Activated CD4-positive, CD25-positive, alpha-beta regulatory T cell treated with anti-CD3 and anti-CD28 coated beads, Interleukin-2, amount 50 U/mL, for 24 hours (primary cell): ENCODE measurements at places on chromosomes 7 and 10.

DNA sequence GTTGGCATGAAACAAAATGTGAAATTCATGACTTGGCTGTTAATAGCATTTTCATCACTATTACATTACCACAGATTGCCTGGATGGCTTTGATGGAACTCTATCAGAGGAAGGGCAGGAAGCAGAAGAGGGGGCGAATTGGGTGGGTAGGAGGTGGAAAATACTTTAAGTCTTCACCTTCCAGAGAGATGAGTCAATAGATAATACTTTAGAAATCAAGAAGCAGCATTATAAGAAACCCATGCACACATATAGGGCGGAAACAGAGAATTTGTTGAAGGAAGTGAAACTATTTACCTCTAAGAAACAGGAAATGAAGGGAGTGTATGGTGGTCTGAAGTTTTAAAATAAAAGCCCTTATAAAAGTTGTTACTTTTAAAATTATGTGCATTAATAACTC, 152.1 kb upstream of the TARP start:
- ATAC-seq, result peak; percentile 17

DNA sequence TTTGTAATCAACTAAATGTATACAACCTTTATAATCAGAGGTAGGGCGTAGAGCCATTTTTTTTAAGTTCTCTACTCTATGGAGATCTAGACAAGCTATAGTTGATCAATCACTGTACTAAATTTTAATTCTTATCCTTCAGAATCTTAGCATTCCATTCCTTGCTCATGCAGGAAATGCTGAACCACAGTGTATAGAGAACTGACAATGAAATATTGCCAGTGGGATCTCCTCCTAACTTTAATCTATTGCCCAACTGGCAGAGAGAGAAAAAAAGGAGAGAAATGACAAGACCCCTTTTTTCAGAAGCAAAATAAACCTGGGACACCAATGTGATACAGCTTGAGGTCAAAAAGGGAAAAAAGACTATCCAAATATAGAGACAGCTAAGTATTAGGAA, 26.4 kb upstream of the PPP3CB start:
- ATAC-seq, result no peak

DNA sequence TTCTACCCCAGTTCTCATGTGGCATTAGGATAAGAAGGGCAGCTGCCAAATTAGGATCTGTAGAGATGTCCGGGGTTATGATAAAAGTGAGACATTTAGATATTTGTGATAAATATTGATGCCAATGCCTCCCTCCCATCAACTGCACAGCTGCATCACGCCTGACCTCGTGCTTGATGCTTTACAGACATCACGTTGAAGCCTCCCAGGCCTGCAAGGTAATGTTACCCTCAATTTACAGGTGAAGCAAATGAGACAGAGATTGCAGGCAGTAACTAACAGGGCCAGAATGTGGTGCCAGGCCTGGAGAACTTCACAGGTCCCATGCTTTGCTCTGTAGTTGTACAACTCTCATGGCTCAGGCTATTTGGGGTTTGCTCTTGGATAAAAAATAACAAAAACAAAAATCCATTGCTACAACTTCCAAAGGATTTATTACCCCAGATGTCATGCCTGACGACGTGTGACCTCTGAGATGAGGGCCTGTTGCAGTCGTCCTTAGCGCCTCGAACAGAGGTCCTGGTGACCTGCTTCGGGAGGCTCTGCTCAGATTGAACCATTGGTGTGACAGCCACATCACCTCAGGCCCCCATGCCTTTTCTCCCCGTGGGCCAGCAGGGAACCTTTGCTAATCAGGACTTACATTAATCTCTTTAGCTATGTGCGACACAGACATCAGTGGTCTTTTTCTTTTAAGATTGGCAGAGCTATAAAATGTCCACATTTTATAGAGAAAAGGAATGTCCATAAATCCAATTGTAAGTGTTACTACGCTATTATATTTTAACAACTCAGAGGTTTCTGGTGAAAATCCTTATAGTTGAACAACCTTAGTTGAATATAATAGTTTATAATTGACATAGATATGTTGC, 169.3 kb downstream of the ADAM12 start:
- no peak for ATAC-seq

DNA sequence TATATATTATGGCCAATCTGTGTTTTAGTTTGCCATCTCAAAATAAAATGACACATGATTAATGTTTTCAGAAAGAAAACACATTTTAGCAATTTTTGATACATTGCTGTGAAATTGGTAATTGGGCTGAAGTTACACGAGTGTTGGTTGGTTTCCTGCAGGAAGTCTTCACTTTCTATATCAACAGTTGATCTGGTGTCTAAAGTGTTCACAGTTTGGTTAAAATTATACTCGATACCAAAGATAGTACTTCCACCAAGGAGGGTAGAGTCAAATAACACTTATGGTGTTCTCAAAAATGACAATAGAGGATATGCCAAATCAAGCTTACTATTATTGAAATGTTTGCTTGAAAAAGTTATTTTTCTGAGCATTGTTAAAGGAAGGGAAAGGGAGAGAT, 120.3 kb upstream of the GLCCI1 start:
- ATAC-seq, result no peak

- ATAC-seq, result no peak
These were observed 44.0 kb downstream of the BICC1 start for GRCh38 chr10:58556516-58557165.

DNA sequence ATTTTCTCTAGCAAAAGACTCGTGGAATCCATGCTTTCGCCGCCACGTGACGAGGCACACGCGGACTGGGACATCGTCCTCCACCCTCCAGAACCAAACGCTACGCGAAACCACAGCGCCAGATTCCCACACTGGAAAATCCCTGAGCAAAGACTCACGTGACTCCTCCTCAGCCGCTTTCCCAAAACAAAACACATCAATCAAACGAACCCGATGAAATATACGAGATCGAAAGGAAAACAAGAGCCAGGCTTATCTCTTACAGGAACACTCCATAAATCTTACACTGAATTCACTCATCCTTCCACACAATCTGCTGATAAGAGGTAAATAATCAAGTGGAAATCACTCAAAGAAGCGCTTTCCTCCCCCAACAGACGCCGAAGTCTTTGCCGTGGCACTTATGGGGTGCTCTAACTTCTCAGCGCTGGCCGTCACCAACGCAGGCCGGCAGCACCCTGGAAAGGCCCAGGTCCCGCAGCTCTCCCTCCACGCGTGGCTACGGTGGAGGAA, 23.8 kb downstream of the DIP2C start:
- no peak for ATAC-seq

- no peak for ATAC-seq
These were observed 2.0 kb downstream of the BAZ1B start for GRCh38 chr7:73519867-73520672.

DNA sequence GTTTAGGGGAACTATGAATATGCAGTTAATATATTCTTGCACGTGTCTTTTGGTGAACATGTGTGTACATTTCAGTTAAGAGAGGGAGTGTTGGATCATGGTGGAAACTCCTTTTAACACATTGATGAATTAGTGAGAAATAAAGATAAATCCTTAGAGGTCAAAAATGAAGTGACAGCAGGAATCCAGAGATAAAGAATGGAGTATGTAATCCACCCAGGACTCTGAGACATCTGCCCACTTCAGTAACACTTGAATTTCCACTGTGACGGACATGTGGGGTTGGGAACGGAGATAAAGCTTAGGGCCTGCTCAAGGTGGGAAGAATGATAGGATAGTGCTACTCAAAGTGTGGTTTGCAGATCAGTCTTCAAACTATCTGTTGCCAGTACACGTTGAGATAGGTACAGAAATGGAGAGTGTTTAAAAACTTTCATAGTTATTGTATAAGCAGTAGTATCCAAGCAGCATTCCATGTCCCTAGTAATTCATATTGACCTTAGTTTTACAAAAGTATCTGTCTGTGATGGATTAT, 6.6 kb upstream of the RELN start:
- ATAC-seq, result no peak

- ATAC-seq, result no peak
These were observed 304.5 kb downstream of the CCSER2 start for GRCh38 chr10:84632866-84633265.

DNA sequence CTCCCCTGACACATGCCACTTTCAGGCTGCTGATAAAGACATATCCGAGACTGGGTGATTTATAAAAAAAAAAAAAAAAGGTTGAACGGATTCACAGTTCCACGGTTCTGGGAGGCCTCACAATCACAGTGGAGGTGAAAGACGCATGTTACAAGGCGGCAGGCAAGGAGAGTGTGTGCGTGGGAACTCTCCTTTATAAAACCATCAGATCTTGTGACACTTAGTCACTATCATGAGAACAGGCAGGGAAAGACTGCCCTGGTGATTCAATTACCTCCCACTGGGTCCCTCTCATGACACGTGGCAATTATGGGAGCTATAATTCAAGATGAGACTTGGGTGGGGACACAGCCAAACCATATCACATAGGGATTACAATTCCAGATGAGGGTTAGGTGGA, 181.5 kb downstream of the TCERG1L start:
- no peak for ATAC-seq

DNA sequence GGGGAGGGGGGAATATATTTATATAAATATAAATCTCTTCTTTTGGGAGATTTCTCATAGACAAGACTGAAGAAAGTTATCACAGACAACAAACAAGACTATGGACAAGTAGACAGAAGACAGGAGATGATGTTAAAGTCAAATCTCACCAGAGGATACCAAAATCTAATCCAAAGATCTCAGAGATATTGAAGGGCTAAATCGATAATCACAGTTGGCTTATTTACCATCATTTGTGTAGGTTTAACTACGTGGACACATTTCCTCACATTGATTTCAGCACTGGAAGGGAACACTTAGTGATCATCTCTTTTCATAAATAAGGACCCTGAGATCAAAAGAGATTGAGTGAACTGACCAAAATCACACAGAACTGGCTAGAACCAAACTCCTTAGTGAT, 2.7 kb upstream of the INPP5F start:
- ATAC-seq, result no peak
